ENCODE measurements at places on chromosomes 5 and 9. TPM values are rescaled to one million over a fixed set of nuclear protein-coding genes. Genes with fewer than 3 reads are reported as not detected.

The TMEM232 gene
- 0.75 TPM for total RNA-seq

The DIRAS2 gene
- total RNA-seq, result not detected

The ARHGEF39 gene
- 0.38 TPM for total RNA-seq

The FIBCD1 gene
- 0.19 TPM for total RNA-seq

The MYMK gene
- total RNA-seq, result not detected

The GNA14 gene
- total RNA-seq, result 2.4 TPM

Data from endothelial cell of coronary artery (primary cell).